ENCODE measurements at places on chromosomes 3 and 15.

DNA sequence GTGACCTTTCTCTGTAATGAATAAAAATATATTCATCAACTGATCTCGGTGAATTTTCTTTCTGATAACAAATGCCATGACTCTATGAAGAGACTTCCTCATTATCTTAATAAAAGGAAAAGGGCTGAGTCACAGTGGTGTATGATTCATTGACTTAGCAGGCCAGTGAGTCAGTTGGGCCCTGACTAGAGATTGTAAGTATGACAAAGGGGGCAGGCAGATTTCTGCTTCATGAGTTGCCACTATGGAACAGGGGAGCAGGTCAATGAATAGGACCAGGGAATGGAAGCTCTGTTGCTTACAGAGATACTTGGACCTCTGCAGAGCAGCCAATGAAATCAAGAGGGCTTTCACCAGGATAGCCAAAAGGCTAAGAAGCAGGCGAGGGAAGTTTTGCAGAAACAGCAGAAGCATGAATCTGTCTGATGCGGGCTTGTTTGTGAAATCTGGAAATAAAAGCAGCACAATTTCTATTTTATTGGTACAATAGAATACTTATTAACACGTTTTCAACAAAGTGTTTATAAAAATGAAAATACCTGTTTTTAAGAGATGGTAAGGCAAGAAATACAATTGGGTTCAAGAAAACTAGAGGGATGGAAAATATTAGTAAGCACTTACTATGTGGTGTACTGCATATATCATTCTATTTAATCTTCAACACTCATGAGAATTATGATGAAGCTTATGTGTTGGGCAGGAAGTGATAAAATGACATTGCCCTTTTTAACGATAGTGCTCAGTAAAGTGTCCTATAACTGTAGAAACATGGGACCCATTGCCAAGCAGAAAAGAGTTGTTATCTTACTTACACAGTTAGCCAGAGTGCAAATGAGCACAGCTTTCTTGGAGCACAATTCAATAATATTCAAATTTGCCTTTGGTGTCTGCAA lies 169.8 kb upstream of the MYRIP start:
- no peak for DNase-seq

- DNase-seq, result no peak
Measured at GRCh38 chr3:143951351-143951971, 20.2 kb upstream of the DIPK2A start.

- DNase-seq, result no peak
Measured at GRCh38 chr3:133130168-133130567, 92.0 kb downstream of the TMEM108 start.

- DNase-seq, result no peak
Measured at GRCh38 chr3:124854009-124854408, 33.2 kb downstream of the ITGB5 start.

DNA sequence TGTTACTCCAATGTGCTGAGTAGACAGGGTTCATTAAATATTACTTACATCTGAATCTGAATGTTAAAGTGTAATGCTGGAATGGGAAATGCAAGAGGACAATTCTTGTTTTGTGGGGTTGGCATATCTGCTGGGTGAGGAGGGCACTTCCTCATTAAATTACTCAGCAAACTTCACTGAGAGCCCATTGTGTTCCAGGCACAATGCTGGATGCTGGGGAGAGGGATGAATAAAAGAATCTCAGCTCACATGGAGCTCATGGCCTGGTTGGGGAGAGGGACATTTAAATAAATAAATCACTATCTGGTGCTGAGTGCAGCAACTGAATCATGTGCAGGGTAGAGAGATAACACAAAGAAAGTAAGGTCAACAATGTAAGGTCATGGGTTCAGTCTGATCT lies 199.2 kb upstream of the CFAP20DC start:
- no peak for DNase-seq

GRCh38 chr15:91866971-91867372 lies 13.5 kb downstream of the SLCO3A1 start:
- DNase-seq, result peak; percentile 88

GRCh38 chr3:72391659-72392058 lies 456.6 kb downstream of the SHQ1 start:
- no peak for DNase-seq

DNA sequence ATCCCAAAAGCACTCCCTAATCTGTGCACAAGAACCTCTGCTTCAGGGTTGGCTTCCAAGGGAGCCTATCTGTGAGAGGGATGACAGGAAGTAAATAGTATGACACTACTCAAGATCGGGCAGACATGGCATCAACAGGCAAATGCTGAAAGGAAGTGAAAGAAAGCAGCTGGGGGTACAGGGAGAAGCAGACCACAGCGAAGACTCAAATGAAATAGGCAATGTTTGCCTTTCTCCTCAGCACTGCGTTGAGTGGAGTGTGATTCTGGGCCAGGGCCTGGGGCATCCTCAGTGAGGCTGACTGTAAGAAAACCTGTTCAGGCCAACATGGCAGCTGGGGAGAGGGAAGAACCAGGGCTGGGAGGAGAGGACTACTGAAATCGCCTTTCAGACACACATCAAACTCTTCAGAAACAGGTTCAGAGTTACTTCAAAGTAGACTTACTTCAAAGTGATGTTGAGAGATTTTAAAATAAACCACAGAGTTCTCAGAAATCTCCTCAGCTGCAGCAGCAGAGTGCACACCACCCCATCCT lies 96.6 kb downstream of the SLC9A9 start:
- DNase-seq, result no peak

- no peak for DNase-seq
Measured at GRCh38 chr3:30661098-30661873, 54.9 kb downstream of the TGFBR2 start.

DNA sequence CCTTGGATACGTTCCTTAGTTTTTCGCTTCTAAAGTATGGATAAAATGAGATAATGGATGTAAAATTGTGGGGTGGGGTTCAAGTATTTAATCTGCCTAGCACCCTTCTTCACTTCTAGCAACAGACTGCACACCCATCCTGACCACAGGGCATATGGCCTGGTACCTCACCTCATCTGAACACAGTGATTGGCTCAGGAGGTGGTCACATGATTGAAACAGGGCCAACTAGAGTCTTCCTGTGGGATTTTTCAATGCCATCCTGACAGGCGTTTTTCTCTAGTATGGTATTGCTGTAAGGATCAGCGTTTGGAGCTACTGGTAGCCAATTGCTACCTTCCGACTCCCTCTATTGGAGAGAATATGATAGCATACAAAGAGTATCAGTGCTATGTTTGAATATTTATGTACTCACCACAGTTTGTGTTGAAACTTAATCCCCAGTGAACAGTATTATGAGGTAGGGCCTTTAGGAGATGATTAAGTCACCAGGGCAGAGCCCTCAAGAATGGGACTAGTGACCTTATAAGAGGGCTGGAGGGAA lies 172.2 kb downstream of the PPM1L start:
- no peak for DNase-seq

DNA sequence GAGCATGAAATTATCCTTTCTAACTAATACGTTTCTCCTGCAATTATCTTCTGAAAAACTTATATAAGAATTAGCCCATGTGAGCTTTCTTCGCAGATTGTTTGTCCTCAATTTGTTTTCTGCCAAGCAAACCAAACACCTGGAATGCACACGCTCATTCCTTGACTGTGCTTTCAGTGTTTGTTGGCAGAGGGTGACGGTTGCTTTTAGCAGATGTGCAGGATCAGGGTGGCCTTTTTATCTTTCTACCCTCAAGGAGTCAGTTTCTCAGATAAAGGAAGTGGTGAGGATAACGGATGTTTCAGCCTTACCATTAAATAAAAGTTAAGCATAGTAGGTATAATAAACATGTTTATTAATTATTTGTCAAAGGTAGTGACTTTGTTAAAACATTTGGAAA lies 15.2 kb downstream of the ARPP21 start:
- no peak for DNase-seq

GRCh38 chr3:129161860-129162271 lies 1.0 kb upstream of the ISY1 start:
- peak; percentile 30 for DNase-seq

GRCh38 chr15:33724321-33725036 lies 243.8 kb upstream of the CHRM5 start:
- no peak for DNase-seq

GRCh38 chr3:156449710-156450574 lies 105.0 kb downstream of the SSR3 start:
- no peak for DNase-seq

GRCh38 chr3:88678747-88679146 lies 428.7 kb upstream of the EPHA3 start:
- no peak for DNase-seq

DNA sequence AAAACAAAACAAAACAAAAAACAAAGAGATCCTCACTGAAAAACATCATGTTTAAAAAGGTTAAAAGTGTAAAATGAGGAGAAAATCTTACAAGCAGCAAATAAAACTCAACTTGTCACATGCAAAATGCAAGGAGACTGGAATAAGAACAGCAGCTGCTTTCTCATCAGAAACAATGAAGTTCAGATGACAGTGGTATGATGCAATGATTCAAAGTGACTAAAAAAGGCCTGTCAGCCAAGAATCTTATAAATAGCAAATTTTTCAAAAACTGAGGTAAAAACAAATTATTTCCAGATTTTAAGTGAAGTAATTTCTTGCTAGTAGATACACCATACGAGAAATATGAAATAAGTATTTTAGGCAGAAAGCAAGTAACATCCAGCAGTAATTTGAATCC lies 68.6 kb upstream of the EPHA3 start:
- no peak for DNase-seq

DNA sequence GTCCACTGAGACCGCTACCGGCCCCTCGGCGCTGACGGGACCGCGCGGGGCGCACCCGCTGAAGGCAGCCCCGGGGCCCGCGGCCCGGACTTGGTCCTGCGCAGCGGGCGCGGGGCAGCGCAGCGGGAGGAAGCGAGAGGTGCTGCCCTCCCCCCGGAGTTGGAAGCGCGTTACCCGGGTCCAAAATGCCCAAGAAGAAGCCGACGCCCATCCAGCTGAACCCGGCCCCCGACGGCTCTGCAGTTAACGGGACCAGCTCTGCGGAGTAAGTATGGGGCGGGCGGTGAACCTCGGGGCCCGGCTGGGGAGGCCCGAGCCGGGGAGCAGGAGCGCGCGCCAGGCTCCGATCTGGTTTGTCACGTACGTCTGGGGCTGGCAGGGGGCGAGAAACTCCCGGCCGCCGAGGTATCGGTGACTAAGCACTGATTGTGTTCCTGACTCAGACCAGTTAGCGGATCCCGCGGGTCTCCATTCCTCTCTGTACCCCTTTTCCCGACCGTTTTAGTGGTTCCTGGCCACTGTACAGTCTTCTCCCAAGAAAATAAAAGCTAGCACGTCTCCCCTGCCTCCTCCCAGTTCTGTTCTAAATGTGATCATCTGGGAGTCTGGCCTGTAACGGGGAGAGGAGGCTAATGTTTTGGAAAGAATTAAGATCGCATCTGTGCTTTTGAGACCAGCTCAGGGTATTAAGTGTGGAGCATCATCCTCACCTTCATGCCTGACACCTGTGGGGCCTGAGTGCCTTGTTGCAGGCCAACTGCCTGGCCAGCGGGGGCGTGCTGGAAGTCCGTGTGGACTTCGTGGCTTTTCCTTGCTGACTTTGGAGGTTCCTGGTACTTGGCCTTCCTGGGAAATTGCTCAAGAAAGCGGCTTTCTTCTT lies 691 bp downstream of the MAP2K1 start:
- peak; percentile 77 for DNase-seq

- DNase-seq, result no peak
Measured at GRCh38 chr15:93066834-93067648, 22.0 kb downstream of the RGMA start.

DNA sequence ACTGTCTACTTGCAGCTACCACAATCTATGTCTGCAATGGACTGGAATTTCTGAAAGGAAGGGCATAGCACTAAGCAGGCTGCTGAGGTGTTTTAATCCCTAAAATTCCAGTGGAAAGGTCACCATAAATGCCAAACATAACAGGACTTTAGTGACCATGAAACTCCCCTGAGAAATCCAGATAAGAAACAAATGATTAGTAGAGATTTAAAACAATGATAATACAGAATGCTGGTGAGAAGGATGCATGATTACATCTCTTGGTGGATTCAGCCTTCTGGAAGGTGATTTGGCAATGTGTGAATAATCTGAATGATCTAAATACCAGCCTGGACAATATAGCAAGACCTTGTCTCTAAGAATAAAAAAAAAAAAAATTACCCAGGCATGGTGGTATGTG lies 475.0 kb upstream of the CBLB start:
- DNase-seq, result no peak

GRCh38 chr3:18968120-18968519 lies 180.2 kb upstream of the KCNH8 start:
- no peak for DNase-seq

- no peak for DNase-seq
Measured at GRCh38 chr3:61742006-61742405, 180.6 kb downstream of the PTPRG start.

- no peak for DNase-seq
Measured at GRCh38 chr15:95410757-95411156, 919.7 kb upstream of the NR2F2 start.

DNA sequence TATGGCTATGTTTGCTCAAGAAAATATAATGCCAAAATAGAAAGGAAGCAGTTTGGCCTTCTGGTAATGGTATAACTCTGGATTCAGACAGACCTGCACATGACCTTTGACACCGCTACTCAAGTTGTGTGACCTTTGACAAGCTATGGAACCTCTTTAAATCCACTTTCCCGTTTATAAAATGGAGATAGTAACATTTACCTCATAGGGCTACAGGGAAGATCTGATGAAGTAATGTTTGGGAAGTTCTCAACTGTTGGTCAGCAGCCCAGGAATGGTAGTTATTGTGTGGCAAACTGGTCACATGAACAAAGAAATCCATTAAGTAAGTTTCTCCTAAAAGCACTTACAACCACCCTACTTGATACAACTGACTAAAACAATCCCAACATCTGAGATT lies 95.1 kb upstream of the PHLDB2 start:
- no peak for DNase-seq

DNA sequence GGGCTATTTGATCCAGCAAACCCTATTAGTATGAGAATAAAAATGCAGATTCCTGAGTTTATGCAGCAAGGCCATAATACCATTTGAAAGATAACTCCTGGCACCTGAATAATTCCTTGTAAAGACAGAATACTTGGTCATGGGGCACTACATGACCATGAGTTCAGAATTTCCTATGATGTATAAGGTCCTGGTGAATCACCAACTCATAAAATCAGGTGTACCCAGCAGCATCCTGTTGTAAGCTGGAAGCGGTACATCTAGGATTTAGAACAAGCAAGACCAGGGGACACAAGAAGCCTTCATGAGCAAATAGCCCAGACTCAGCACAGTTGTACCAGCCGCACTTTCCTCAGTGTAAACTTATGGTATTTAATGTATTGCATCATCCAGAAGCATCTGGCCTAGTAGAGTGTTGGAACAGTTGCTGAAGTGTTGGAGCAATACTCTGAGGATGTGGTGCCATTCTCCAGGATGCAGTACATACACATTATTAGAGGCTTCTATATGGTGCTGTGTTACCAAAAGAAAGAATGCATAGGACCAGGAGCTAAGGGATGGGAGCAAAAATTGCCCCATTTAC lies 233.4 kb downstream of the SQOR start:
- DNase-seq, result no peak

Data from upper lobe of left lung (tissue), 6 donors.